EH (cell line): ENCODE measurements at places on chromosomes 3 and 15.

DNA sequence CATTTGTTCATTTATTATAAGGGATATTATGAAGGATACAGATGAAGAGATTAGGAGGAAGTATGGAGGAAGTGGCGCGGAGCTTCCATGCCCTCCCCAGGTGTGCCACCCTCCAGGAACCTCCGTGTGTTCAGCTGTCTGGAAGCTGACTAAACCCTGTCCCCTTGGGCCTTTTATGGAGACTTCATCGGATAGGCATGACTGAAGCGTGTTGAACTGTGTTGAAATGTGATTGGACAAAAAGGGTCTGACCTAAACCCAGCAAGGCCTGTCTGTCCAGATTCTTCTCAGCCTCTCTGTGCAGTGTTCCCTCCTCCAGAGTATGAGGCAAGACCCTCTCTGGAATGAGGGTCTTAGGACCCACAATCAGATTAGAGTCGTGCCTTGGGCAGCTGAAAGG lies 31.7 kb downstream of the HACD3 start:
- DNase-seq: no peak

DNA sequence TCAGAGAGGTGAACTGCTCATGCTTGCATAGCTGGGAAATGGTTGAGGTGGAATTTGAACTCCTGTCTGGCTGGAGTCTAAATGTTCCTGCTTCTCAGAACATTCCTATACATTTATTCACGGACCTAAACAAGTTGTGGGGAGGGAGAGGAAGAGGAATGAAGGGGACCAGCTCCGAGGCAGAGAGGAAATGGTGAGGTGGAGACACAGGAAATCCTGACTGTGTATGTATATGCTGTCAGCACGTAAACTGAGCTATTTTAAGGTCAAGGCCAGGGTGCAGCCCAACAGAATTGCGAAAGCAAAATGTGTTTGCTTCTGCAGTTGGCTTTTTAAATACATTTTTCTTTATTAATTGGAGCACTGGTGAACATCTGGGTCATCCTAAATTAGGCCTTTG lies 74.1 kb upstream of the POMGNT2 start:
- peak; percentile 95 for DNase-seq

- DNase-seq: no peak
Observed at GRCh38 chr3:188505911-188506310, 352.0 kb downstream of the LPP start.

DNA sequence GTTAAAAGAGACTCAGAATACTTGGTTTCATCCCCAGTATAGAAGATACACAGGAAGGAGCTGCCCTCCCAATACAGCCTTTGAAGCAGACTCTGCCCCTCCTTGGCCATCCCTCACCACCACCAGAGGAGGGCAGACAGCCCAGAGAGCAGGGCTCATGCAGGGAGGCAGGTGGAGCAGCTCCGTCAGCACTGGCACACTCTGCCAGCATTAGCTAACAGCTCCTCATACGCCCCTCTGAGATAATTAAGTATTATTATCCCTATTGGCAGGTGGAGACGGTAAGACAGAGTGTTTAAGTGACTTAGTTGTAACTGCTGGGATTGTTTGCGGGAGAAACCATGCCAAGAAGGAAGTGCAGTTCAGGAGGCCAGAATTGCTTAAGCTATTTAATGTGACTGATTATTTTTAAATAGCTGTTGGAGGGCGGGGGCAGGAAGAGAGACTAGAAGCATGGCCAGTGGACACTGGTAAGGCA lies 434.0 kb downstream of the EPHB1 start:
- DNase-seq: no peak

- no peak for DNase-seq
Observed at GRCh38 chr3:54283470-54283869, 161.1 kb downstream of the CACNA2D3 start.

- DNase-seq: peak; percentile 46
Observed at GRCh38 chr3:161273589-161274218, 52.6 kb downstream of the NMD3 start.

GRCh38 chr3:67362686-67363085 lies 291.7 kb downstream of the SUCLG2 start:
- DNase-seq: no peak

DNA sequence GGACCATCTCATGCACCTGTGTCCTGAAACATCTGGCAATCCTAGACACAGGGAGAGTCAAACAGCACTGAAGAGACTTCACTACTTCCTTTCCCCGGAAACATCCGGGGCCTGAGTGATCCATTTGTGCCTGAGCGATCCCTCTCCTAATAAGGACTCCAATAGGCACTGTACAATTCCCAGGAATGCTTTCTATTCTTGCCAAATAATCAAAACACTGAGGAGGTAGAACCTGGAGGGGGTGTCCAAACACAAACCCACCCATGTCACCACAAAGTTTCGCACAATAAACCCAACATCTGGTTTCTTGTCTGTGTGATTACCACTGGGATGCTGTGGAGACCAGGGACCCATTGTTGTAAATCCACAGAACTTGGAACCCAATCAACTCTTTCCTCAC lies 205.0 kb downstream of the OPA1 start:
- DNase-seq: no peak

- peak; percentile 95 for DNase-seq
Observed at GRCh38 chr3:50671331-50671730, 3.4 kb upstream of the DOCK3 start.

DNA sequence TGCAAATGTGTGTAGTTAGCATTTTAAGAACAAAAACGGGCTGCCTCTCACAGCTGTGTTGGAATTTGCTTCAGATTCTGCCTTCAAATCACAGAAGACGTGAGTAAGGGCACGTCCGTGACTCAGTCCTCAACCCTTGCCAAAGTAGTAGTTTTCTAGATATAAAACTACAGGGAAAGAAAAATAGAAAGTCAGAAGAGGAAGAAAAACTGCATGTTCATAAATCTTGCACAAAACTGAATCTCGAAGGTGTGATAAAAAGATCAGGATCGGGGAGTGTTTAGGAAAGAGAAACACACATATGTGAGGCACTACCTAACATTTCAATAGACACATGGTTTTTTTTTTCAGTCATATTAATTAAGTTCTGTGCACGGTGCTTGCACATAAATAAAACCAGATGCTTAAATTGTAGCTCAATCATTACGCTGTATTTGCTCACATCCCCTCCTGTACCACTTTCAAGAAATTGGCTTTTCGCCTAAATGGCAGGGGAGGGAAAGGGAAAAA lies 71.7 kb downstream of the P3H2 start:
- DNase-seq: peak; percentile 85

GRCh38 chr3:113258361-113258760 lies 47.0 kb downstream of the BOC start:
- DNase-seq: no peak

DNA sequence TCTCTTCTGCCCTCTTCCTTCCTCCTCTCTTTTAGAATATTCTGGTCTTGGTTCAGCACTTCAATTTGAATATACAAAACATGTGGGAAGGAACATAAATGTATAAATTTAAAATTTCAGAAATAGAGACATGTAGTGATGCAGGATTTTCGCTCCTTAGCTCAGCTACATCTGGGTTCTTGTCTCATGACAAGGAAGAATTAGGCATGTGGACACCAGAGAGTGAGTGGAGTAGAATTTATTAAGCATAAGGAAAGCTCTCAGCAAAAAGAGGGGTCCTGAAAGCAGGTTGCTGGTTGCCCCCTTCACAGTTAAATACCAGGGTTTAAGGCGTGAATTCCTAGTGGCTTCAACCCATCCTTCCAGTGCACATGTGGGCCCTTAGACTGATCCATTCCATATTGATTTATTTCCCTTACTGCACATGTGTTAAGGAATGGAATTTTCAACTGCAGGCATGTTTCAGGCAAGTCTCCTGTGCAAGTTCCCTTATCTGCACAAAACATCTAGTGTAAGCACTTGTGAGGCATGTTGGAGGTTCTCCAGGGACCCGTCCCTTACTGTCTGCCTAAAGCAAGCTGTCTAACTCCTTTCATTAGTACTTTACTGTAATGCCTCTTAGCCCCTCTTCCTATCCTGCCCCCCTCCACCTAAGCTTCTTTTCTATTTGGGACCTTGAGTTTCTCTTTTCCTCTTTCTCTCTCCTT lies 133.2 kb upstream of the STRIT1 start:
- peak; percentile 70 for DNase-seq
